Breast epithelium (tissue), 4 donors: ENCODE measurements at places on chromosomes 16 and 17. TPM values are rescaled to one million over a fixed set of nuclear protein-coding genes. Genes with fewer than 3 reads are reported as not detected.

SLC35G6 gene
- not detected for total RNA-seq

SYT17 gene
- 1.9 TPM for total RNA-seq

- no peak overlapping the region for H3K27ac ChIP-seq
- no peaks in the 10 kb centered on the region for H3K36me3 ChIP-seq
- H3K27me3 ChIP-seq = no peaks in the 10 kb centered on the region
- H3K4me3 ChIP-seq = no peak overlapping the region
- DNase-seq = no peak
- H3K4me1 ChIP-seq = no peaks in the 10 kb centered on the region
These were observed 13.1 kb downstream of the MAP2K3 start for GRCh38 chr17:21297597-21297996.

GRCh38 chr17:3385869-3386816 lies at the start of gene OR3A2:
TSS of gene OR3A2 (minus strand) at chr17:3386308.
- H3K27ac ChIP-seq = no peak within 1 kb of the TSS
- no peaks in the 10 kb centered on the region for H3K36me3 ChIP-seq
- no peak within 1 kb of the TSS for H3K4me3 ChIP-seq
- DNase-seq = no peak
- H3K4me1 ChIP-seq = no peaks in the 10 kb centered on the region
- H3K27me3 ChIP-seq = peaks cover 26% of the 10 kb centered on the region

BCO1 gene
- not detected for total RNA-seq
